SK-MEL-5 (cell line): ENCODE measurements at places on chromosomes 2 and 18. TPM values are rescaled to one million over a fixed set of nuclear protein-coding genes. Genes with fewer than 3 reads are reported as not detected.

DNA sequence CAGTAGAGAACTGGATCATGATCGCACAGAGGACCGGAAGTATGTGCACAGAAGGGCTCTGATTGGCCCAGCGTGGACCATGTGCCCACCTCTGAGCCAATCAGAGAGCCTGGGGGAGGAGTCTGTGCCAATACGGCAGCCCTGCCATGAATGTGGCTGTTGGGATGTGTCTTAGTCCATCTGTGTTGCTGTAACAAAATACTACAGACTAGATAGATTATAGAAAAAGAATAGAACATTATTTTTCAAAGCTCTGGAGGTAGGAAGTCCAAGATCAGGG, 132.0 kb downstream of the NDUFA10 start:
- DNase-seq = peak; percentile 3

- DNase-seq = no peak
Observed at GRCh38 chr2:240624950-240625621, at the start of gene GPR35. Gene GPR35, plus strand, starts transcription at chr2:240625480. Its CDS starts 4,473 bp downstream, at chr2:240629953.

The KYNU gene
- 142 and 165 TPM in 2 replicates for total RNA-seq

The TACR1 gene
- total RNA-seq = not detected in 2 replicates
